ENCODE measurements at places on chromosomes 6 and 20. TPM values are rescaled to one million over a fixed set of nuclear protein-coding genes. Genes with fewer than 3 reads are reported as not detected.

The MYBL2 gene
- total RNA-seq = 20.1 TPM

The DUSP15 gene
- not detected for total RNA-seq

The RAET1L gene
- total RNA-seq = not detected

The MAP7 gene
- total RNA-seq = 1.4 TPM

The GSTA3 gene
- total RNA-seq = not detected

The MLIP gene
- total RNA-seq = not detected

The DNAAF9 gene
- total RNA-seq = 11.6 TPM

The ZNF343 gene
- total RNA-seq = 15.9 TPM

The RIPOR2 gene
- total RNA-seq = 1.1 TPM

The SLC17A3 gene
- not detected for total RNA-seq

The SMIM29 gene
- 35.1 TPM for total RNA-seq

The MUC21 gene
- total RNA-seq = not detected

The ALDH8A1 gene
- 0.85 TPM for total RNA-seq

The C6orf15 gene
- not detected for total RNA-seq

The OSER1 gene
- total RNA-seq = 49.7 TPM

The TCP11 gene
- 0.19 TPM for total RNA-seq

The CHMP4B gene
- total RNA-seq = 34.1 TPM

The FNDC1 gene
- total RNA-seq = 0.19 TPM

The SLC2A10 gene
- 32.2 TPM for total RNA-seq

The MLN gene
- total RNA-seq = not detected

The PPP1R16B gene
- total RNA-seq = 2.0 TPM

The RSPO3 gene
- total RNA-seq = 2.0 TPM

The RAD21L1 gene
- total RNA-seq = not detected

The WFDC10B gene
- not detected for total RNA-seq

The BIRC7 gene
- total RNA-seq = under 0.01 TPM

The ECT2L gene
- not detected for total RNA-seq

The MAVS gene
- total RNA-seq = 11.3 TPM

The VPS16 gene
- 52.9 TPM for total RNA-seq

The ENPP5 gene
- total RNA-seq = 5.6 TPM

The HCK gene
- total RNA-seq = not detected

The TREML1 gene
- total RNA-seq = not detected

The TPD52L1 gene
- 7.5 TPM for total RNA-seq

The TMC2 gene
- not detected for total RNA-seq

The HLA-DQA2 gene
- total RNA-seq = not detected

The PACRG gene
- total RNA-seq = under 0.01 TPM

The ZNF165 gene
- total RNA-seq = 0.38 TPM

Data from regular cardiac myocyte (primary cell).